ENCODE measurements at places on chromosomes 1 and 21.

DNA sequence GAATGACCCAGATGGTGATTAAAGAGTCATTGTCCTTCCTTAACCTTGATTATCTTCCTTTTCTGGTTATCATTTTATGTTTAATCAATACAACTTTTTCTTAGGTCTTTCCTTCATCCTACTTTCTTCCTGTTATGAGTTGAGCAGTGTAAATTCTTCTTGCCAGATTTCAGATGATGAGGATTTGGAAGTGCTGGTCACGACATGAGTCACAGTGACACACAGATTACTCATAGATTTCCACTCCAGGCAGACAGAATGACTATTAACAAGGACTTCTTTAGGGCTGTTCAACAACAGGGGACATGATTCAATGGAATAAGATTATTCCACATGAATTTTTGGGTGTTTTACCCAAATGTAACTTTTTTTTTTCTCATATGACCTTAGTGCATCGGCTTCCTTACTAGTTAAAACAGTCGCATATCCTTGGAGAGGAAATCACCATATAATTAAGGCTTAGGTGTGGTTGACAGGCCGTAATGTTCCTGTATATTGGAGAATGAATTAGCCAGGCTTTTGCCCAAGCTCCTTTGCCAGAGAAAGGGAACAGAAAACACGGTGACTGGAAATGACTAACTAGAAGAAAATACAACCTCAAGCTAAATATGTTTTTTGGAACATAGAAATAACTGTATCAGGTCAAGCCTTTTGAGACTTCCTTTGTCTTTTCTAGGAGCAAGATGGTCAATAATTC lies 44.2 kb downstream of the PRRX1 start:
- no peak for DNase-seq

DNA sequence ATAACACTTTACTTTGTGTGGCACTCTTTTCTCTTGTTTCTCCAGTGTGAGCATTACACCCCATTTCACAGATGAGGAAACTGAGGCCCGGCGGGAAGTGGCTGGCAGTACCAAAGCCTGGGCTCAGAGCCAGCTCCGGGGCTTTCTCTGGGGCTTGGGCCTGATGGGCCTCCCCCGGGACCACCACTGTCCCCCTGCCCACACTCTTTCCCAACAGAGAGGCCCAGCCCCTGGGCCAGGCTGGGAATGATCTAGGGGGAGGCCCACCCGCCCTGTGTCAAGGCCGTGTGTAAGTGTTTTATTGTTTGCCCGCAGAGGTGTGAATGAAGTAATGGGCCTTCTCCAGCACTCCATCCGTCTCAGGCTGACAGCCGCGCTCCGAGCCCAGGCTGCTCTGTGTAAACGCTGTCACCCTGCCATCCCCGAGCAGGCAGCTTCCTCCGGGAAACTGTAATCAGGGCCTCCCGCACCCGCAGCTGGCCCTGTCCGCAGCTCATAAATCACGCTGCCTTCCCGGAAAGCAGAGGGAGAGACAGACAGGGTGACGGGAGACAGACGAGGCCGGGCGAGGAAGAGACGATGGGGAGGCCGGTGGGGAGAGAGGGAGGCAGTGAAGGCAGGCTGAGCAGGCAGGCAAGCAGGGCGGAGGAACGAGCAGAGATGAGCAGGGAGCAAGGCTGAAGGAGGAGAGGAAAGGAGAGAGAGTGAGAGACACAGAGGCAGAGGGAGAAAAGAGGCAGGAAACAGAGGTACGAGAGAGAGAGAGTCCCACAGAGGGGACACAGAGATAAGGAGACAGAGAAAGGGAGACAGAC lies 109.7 kb upstream of the ZBTB40 start:
- DNase-seq = no peak

DNA sequence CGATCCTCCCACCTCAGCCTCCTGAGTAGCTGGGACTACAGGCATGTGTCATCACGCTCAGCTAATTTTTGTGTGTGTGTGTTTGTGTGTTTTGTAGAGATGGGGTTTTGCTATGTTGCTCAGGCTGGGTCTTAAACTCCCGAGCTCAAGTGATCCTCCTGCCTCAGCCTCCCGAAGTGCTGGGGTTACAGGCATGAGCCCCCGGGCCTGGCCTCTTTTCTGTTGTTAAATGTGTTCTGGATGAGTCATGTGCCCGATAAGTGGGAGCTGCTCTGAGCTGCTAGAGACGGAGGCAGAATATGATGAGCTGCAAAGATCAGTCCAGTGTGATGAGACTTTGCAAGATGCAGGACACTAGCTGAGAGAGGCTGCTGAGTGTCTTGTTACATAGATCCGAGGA lies 75.5 kb downstream of the VPS13D start:
- DNase-seq = no peak

DNA sequence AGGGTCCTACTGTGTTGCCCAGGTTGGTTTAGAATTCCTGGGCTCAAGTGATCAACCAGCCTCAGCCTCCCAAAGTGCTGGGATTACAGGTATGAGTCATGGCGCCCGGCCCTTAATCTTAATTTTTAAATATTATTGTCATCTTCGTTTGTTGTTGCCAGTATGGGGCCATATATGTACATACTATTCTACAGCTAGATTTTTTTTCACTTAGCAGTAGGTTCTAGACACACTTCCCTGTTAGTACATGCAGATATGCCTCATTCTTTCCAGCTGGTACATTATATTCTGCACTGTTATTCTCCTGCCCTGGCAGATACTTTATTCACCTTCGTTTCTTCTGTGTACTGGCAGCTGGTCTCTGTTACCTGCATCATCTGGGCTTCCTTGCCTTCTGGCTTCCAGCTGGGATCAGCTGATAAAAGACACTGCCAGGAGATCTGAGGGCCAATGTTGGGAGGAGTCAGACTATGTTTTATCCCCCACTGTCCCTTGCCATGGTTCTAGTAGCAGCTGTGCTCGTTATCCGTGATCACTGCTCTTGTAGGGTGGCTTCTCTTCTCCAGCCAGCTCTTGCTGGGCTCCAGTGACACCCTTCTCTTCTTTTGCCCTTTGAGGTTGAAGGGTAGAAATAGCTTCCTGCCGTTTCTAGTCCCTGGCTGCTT lies 24.7 kb downstream of the ST3GAL3 start:
- no peak for DNase-seq

GRCh38 chr1:156801409-156802121 lies 15.1 kb downstream of the SH2D2A start:
- DNase-seq = no peak

GRCh38 chr1:159746666-159747065 lies 32.3 kb upstream of the CRP start:
- DNase-seq = no peak

GRCh38 chr1:180946056-180946455 lies 33.4 kb downstream of the KIAA1614 start:
- no peak for DNase-seq

DNA sequence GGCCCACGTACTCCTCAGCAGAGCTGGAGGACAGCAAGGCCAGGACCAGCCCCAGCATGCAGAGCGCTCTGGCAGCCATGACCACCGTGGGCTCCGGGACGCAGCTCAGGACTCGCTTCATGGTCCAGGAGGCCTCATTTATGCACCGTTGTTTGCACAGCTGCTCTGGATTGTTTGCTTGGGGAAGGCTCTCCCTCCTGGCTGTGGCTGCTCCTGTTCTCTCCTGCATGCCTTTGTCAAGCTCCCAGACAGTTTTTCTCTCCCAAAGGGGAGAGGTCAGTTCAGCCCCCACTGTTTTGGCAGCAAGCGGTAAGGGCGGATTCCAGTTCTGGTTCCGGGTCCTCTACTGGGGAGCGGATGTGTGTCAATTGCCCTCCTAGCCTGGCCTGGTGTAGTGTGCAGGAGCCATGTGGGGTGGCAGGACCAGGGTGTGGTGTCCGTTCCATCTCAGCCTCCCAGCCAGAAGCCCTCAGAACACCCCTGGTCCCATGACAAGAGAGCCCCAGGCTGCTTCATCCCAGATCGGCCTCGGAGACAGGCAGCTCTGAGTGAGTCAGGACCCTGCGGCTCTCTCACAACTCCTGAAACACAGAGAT lies at the start of gene TFF3:
Gene TFF3 (minus strand): TSS at position 114 of the 596 bp plus-strand sequence. CDS start 35 bp downstream, at position 79.
- DNase-seq = no peak

GRCh38 chr1:85372683-85373377 lies 92.1 kb downstream of the DDAH1 start:
- DNase-seq = no peak

DNA sequence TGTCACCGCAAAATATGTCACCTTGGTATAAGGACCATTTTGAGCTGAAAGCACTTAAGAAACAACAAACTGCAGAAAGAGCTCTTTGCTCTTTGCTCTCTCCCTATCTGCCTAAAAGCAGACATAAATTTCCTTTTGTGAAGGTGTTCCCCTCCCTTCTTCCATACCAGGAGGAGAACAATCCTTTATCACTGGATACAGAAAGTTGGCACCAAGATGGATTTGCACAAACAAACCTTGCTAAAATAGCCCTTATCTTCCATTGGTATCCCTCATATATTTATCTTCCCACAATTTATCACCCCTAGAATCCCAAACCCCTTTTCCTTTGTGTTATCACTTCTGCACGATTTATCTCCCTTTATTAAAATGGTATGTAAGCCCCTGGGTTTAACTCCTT lies 51.4 kb downstream of the DPYD start:
- no peak for DNase-seq

DNA sequence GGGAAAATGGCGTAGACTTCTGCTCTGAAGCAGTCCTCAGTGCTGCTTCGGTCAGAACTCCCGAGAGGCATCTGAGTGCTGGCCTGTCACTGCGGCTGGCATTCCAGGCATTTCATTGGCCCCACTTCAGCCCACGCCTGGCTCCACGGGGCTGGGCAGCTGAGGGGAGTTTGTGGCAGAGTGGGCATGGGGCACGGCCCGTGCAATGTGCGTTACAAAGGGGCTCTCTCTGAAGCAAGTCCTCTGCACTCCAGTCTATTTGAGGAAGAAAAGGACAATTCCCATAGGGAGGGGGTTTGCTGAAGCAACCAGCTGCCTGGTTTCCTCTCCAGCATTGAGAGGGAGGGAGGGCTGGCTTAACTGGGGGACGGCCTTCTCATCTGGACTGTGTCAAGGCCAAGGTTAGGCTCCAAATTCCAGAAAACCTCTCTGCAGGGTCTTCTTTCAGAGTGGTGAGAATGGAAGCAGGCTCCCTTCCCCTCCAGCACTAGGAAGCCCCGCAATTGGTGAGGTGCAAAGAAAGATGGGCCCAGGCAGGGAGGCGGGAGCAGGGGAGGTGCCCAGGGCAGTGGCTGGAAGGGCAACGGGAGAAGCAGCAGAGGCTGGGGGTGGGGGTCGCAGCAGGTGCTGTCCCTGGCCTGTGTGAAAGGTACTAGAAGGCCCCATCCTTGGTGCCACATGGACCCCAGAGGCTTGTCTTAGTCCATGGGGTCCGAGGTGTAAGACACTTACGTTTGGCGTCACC lies 21.1 kb upstream of the GPR157 start:
- DNase-seq = no peak

GRCh38 chr1:236657398-236657797 lies 28.9 kb upstream of the ACTN2 start:
- no peak for DNase-seq

- no peak for DNase-seq
Observed at GRCh38 chr1:938088-938683, 14.5 kb downstream of the SAMD11 start.

GRCh38 chr1:175471039-175471800 lies 272.2 kb downstream of the TNR start:
- DNase-seq = no peak

DNA sequence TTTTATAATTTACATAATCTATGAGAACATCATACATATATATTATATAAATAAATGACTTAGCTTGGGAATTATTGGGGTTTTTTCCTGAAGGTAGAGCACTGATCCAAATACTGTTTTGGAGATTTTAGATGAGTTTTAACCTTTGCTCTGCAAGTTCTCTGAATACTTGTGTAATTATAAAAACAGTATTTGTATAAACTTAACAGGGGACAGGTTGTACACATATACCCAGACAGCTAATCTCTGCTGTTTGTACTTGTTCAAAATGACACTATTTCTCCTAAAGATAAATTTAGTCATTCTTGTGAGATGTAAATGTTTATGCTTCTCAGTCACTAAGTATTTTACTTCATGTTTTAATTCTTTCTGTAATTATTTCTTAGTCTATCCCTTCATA lies 8.7 kb downstream of the AGL start:
- DNase-seq = no peak

- no peak for DNase-seq
Observed at GRCh38 chr1:4063516-4063915, 163.4 kb upstream of the C1orf174 start.

DNA sequence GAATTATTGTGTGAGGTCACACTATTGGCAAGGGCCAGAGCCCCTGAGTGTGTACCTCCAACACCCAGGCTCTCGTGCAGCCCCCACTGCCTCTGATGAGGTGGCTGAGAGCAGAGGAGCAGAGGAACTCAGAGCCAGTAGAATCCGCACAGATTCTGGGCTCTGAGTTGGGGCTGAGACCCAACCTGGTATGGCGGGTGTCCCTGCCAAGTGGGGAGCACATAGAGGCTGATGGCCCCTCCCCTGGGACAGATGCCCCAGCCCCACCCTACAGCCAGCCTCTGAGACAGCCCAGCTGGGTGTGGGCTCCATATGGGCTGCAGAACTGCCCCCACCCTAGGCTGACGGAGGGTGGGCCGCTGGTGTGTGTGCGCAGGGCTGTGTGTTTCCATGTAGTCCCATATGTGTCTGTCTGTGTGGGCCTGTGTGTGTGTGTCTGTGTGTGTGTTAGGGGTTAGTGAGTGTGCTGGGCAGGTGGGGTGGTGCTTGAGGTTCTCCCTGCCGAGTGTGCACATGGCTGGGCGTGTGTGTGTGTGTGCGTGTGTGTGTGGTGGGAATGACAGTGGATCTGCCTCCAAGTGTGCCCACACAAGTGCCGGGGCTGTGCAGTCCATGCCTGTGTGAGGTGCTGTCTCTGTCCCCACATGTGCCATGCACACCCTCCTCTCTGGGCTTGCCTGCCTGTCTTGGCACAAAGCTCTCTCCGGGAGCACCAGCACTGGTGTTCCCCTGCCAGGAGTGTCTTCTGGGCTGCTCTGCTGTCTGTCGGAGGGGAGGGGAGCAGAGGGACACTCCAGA lies 24.4 kb downstream of the FOXO6 start:
- DNase-seq = no peak

DNA sequence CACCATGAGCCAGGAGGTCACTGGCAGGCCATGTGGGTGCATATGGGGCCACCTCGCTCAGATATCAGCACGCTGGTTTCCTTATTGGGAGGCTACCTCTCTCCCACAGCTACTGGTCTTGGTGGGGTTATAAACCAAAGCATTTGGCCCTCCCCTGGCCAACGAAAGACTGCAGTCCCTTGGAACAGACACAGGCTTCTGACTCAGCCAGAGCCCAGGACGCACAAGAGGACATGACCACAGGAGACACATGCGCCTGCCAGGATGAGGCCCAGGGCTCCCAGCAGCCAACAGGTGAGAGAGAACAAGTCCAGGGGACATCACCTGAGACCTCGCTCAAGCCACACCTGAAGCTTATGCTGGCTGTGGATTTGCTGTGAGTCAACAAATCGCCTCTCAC lies 13.8 kb downstream of the NPHP4 start:
- DNase-seq = no peak

DNA sequence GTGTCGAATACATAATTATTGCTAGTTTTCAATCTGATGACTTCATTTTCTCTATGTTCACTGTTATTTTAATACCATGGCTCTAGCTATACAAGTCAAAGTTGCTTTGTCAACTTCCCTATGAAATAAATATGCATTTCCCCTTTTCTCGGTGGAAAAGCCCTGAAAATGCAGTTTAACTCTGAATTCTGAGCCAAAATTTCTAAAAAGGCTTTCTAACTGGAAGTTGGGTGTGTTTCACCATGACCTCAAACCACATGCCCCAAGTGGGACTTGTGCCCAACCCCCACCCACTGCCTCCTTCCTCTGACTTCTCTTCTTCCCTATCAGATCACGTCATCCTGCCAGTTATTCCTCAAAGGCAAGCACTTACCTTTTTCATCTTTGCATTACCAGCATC lies 8.9 kb downstream of the MKNK1 start:
- no peak for DNase-seq

- DNase-seq = no peak
Observed at GRCh38 chr1:160416369-160416768, 16.0 kb downstream of the VANGL2 start.
